AG08395 (cell line): ENCODE measurements at places on chromosomes 1 and 21.

- no peak for DNase-seq
Measured at GRCh38 chr1:154750681-154751665, 119.1 kb downstream of the KCNN3 start.

- DNase-seq, result no peak
Measured at GRCh38 chr1:199937661-199938060, 89.8 kb upstream of the NR5A2 start.

DNA sequence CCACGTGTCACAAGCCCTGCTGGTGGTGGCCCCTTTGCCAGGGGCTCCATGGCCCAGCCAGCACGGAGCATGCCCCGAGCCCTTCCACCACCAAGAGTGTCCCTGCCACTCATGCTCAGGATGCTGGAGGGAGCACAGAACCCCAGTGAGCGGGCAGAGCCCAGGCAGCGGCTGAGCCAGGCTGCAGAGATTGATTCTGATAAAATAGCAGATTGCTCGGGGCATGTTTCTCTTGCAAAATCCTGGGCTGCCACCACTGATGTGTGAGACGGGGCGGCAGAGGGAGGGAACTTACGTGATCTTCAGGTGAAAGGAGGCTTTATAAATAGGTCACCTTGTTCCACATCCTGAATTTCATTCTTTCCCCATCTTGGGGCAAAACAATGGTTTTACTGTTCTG, 53.2 kb downstream of the SPSB1 start:
- no peak for DNase-seq

DNA sequence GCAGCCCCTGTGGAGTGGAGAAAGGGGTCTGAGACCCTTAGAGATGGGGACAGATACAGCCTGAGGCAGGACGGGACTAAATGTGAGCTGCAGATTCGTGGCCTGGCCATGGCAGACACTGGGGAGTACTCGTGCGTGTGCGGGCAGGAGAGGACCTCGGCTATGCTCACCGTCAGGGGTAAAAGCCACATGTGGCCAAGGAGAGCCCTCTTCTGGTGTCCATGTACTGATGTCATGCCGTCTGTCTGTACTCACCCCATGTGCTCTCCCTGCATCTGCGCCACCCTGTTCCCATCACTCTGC, 84.7 kb downstream of the OBSCN start:
- no peak for DNase-seq

GRCh38 chr1:76826072-76826845, 41.0 kb upstream of the ST6GALNAC5 start:
- peak; percentile 67 for DNase-seq
